ENCODE measurements at places on chromosomes 3 and 15. TPM values are rescaled to one million over a fixed set of nuclear protein-coding genes. Genes with fewer than 3 reads are reported as not detected.

DNA sequence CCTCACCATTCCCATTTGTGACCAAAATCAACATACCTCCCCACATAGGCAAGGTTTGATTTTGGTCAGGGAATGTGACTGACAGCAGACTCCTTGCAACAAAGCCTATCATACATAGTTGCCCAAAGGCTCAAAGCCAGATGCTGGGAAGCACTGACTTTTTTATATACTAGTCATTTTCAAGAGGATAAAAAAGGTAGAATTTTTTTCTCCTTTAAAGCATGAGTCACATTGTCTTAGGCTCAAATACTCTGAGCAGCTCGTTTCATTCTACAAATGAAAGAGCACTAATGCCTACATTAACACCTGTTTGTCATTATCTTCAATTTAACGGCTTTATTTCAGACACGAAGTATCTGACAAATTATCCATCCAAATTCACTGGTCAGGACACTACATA, 36.2 kb downstream of the ICE2 start:
- H3K4me1 ChIP-seq, result peaks cover 7% of the 10 kb centered on the region
- no peak overlapping the region for H3K27ac ChIP-seq
- no peak for DNase-seq
- H3K36me3 ChIP-seq, result peaks cover under 1% of the 10 kb centered on the region
- H3K27me3 ChIP-seq, result no peaks in the 10 kb centered on the region

DNA sequence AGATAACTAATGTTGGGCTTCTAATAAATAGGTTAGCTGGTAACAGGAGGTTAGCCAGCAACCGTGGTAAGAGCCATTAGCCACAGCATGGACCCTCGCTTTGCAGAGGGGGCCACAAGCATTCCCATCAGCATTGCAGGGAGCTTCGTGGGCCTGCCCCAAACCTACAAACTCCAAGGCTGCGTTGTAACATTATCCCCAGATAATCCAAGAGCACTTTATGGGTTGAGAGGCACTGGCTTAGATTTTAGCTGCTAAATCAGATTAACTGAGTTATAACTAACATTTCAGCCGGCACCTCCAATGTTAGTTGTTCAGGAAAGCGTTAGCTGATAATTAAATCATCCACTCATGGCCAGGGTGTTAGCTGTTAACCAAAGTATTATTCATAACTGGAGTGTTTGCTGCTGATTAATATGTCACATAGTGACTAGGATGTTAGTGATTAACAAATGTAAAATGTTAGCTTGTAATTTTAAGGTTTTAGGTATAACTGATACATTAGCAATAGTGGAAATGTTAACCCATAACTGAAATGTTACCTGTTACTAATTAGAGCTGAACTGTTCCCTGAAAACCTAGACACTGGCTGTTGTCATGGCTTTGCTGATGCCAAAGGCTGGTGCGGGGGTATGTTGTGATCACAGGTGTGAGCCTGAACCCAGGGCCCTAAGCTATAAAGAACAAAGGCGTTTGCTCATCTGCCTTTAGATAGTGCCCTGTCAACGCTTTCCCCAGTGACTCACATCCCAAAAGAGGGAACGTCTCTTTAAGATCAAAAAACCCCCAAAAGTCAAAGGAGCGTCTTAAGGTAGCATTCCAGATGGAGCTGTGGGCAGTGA, 56.2 kb downstream of the SLC6A6 start:
- no peak overlapping the region for H3K4me3 ChIP-seq
- H3K27ac ChIP-seq, result peak overlapping the region; percentile 52
- H3K27me3 ChIP-seq, result no peaks in the 10 kb centered on the region
- DNase-seq, result no peak

GRCh38 chr3:182837855-182838454, 44.7 kb downstream of the ATP11B start:
- peaks cover 4% of the 10 kb centered on the region for H3K4me1 ChIP-seq
- no peaks in the 10 kb centered on the region for H3K27me3 ChIP-seq
- H3K36me3 ChIP-seq, result peaks cover 19% of the 10 kb centered on the region
- H3K27ac ChIP-seq, result no peak overlapping the region

DNA sequence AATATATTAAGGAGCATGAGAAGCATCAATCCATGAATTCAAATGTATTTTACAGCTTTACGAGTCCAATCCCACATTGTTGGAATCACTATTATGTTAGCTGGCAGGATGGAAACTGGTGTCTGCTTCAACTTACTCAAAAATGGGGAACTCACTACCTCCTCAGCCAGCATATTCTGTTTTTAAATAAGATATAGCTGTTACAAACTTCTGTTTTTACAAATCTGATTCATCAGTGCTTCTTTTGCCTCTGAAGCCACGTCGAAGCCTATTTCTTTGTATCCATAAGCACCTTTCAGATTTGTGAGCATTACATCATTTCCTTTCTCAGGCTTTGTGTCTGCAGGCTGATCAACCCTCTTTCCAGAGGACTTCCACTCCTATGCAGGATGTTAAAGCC, 105.9 kb downstream of the TPRG1 start:
- H3K4me3 ChIP-seq, result no peak overlapping the region
- no peak overlapping the region for H3K27ac ChIP-seq

- DNase-seq, result no peak
- H3K27ac ChIP-seq, result no peak overlapping the region
- no peak overlapping the region for H3K4me3 ChIP-seq
- no peaks in the 10 kb centered on the region for H3K27me3 ChIP-seq
- H3K4me1 ChIP-seq, result no peaks in the 10 kb centered on the region
These were observed 22.3 kb downstream of the VPS39 start for GRCh38 chr15:42185801-42186200.

DNA sequence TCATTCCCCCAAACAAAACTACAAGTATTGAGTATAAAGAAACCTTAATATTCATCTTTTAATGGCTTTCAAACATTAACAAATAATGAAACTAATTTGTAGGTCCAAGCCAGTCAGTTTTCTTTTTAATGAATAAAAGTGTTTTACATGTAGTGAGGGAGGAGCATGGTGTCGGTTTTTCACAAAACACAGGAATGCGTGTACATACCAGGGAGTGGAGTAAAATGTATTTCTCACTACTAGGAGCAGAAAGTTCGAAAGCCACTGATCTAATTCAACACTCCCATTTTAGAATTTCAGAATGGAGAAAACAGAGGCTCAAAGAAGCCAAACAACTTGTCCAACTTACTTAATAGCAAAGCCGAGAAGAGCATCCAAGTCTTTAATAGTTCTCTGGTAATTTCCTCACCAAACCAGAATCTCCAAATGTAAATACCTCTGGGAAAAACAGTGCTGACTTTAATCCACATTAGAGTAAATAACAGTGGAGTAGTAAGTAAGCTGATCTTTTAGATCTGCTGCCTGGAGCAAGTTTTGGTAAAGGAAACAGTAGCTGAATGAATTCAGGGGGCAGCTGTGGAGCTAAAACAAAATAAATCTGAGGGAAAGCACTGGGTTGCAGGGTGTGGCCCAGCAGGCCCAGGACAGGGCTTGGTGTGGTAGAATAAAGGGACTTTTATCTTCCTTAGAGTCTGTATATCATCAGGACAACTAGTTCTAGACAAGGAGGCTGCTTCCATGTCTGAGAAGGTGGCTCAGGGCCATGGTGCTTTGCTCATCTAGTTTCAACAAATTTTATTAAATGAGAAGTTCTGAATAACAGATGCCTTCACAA, 7.9 kb downstream of the ANP32A start:
- H3K4me3 ChIP-seq, result no peak overlapping the region
- H3K27me3 ChIP-seq, result no peaks in the 10 kb centered on the region
- no peak for DNase-seq
- H3K36me3 ChIP-seq, result no peaks in the 10 kb centered on the region

GRCh38 chr3:101732240-101732641, 7.8 kb downstream of the CEP97 start:
- no peaks in the 10 kb centered on the region for H3K4me1 ChIP-seq
- H3K27me3 ChIP-seq, result no peaks in the 10 kb centered on the region
- H3K4me3 ChIP-seq, result no peak overlapping the region
- no peak overlapping the region for H3K27ac ChIP-seq
- peak; percentile 19 for DNase-seq

- H3K4me3 ChIP-seq, result no peak overlapping the region
- no peaks in the 10 kb centered on the region for H3K27me3 ChIP-seq
- no peaks in the 10 kb centered on the region for H3K4me1 ChIP-seq
- H3K36me3 ChIP-seq, result no peaks in the 10 kb centered on the region
- DNase-seq, result peak; percentile 21
These were observed 58.7 kb downstream of the MORC1 start for GRCh38 chr3:109059264-109059663.

GRCh38 chr3:131526801-131527347, 24.1 kb upstream of the MRPL3 start:
- no peaks in the 10 kb centered on the region for H3K36me3 ChIP-seq
- H3K27me3 ChIP-seq, result peaks cover 37% of the 10 kb centered on the region
- H3K4me3 ChIP-seq, result peak overlapping the region; percentile 28
- peaks cover 4% of the 10 kb centered on the region for H3K4me1 ChIP-seq

- H3K4me3 ChIP-seq, result no peak overlapping the region
- no peak overlapping the region for H3K27ac ChIP-seq
- H3K4me1 ChIP-seq, result peaks cover 16% of the 10 kb centered on the region
- no peaks in the 10 kb centered on the region for H3K36me3 ChIP-seq
- DNase-seq, result no peak
These were observed 95.0 kb downstream of the NFKBIZ start for GRCh38 chr3:101944308-101944707.

DNA sequence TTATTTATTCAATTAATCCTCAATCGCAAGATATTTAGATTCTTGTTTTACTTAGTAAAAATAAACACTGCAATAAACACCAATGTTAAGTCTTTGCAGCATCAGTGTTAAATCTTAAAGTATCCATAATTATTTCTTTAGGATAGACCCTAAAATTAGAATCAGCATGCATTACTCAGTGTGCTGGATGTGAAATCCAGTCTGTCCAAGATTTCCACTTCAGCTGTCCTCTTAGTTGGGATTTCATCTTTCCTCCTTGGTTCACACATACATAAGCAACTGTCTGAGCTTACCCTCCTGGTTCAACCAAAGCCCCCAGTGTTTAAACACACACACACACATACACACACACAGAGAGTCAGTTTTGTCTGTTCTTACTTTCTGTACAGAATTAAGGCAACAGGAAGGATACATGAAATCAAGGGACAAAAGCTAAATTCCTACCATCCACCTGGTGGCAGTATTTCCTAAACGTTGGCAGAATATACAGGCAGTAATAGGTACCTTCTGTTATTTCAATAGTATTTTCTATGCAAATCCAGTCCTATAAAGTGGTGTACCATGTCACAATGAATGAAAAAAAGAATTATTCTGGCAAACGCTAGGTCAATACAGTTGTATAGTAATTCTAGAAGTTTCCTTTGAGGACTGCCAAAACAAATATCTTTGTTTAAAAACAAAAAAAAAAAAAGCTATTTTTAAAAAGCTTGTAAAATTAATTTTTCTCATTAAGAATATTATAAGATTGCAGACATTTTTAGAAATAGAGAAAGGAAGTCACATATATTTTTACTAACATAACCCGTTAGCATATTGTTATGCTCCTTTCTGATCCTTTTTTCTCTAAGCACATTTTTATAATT, 27.3 kb upstream of the DMXL2 start:
- DNase-seq, result no peak
- no peaks in the 10 kb centered on the region for H3K27me3 ChIP-seq
- no peaks in the 10 kb centered on the region for H3K36me3 ChIP-seq
- no peak overlapping the region for H3K4me3 ChIP-seq
- H3K4me1 ChIP-seq, result no peaks in the 10 kb centered on the region
- H3K27ac ChIP-seq, result no peak overlapping the region

DNA sequence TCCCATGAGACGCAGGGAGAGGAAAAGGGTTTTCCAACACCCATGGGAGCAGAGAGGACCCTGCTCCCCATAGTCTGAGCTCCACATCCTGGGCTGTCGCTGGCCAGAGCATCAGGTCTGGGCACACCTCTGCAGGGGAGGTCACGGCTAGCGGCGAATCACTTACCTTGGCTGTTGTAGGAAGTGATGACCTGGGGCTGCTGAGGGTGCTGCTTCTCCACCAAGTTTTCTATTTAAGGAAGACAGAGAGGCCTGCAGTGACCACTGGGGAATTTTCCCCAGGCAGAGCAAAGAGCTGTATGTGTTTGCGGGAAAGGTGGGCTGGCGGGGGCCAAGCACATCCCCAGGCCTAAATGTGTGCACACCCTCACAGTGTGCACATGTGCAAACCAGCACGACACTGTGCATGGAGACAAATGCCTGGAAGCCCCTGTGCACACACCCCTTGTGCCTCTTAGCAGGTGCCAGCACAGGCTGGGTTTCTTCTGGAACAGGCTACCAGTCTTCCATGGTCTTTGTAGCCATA, 7.6 kb downstream of the KY start:
- no peaks in the 10 kb centered on the region for H3K4me1 ChIP-seq
- H3K27ac ChIP-seq, result no peak overlapping the region
- no peaks in the 10 kb centered on the region for H3K36me3 ChIP-seq
- no peak overlapping the region for H3K4me3 ChIP-seq
- no peaks in the 10 kb centered on the region for H3K27me3 ChIP-seq

DNA sequence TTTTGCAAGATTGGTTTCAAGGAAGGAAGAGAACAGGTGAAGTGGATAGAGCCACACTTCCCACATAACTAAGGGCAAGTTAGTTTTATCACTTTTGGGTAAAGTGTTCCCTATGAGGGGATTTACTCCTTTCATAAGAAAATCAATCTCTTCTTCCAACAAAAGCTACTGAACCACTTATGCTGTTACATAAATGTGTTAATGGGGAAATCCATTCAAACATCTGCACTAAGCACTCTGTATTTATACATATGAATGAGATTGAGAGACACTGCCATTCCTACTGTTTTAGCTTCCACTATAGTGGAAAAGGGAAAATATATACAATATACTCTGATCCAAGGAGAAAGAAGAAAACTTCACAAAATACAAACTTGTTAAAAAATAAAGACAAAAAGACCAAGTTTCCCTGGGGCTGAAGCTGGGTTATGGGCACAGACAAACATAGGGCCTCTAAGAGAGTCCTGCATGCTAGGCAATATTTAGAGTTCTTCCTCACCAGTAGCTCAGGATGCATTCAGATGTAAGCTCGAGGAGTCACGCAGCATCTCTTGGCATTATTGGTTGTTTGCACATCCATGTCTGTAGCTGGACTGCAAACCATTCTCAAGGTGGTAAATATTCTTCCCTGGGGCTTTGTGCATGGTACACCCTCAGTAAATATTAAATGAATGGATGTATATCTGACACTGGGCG, 454.2 kb downstream of the FGF12 start:
- no peak for DNase-seq
- H3K27me3 ChIP-seq, result no peaks in the 10 kb centered on the region
- H3K4me1 ChIP-seq, result no peaks in the 10 kb centered on the region
- H3K27ac ChIP-seq, result no peak overlapping the region
- H3K36me3 ChIP-seq, result no peaks in the 10 kb centered on the region

GRCh38 chr3:190502946-190503345, 10.9 kb upstream of the IL1RAP start:
- H3K27me3 ChIP-seq, result no peaks in the 10 kb centered on the region
- H3K4me1 ChIP-seq, result peaks cover 16% of the 10 kb centered on the region
- no peaks in the 10 kb centered on the region for H3K36me3 ChIP-seq
- DNase-seq, result no peak
- no peak overlapping the region for H3K27ac ChIP-seq

The GREM1 gene
- polyA plus RNA-seq, result 22.2 TPM

The STXBP5L gene
- polyA plus RNA-seq, result 0.08 TPM

The TTLL13 gene
- polyA plus RNA-seq, result 0.10 TPM

The FSTL1 gene
- 20.4 TPM for polyA plus RNA-seq

The CCR3 gene
- 0.05 TPM for polyA plus RNA-seq

The HOMER2 gene
- polyA plus RNA-seq, result 35.7 TPM

The IGDCC3 gene
- not detected for polyA plus RNA-seq
